ENCODE measurements at places on chromosomes 11 and 22. TPM values are rescaled to one million over a fixed set of nuclear protein-coding genes. Genes with fewer than 3 reads are reported as not detected.

DNA sequence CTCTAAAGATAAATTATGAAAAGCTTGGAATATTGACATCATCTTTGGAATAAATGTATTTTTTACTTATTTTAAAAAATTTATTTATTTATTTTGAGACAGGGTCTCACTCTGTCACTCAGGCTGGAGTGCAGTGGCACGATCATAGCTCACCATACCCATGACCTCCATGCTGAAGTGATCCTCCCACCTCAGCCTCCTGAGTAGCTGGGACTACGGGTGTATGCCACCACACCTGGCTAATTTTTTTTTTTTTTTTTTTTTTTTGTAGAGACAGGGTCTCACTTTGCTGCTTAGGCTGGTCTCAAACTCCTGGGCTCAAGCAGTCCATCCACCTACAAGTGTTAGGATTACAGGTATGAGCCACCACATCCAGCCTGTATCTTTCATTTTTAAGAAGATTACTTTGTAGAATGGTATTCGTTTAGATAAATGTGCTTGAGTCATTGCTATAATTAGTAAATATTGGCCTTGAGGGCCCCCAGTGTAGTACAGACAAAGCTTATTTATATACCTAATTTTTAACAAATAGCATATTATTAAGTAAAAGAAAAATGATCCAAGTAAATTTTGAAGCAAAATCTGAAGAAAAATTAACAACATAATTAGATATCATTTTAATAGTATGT, 8.5 kb downstream of the SWAP70 start:
- no peak for DNase-seq

DNA sequence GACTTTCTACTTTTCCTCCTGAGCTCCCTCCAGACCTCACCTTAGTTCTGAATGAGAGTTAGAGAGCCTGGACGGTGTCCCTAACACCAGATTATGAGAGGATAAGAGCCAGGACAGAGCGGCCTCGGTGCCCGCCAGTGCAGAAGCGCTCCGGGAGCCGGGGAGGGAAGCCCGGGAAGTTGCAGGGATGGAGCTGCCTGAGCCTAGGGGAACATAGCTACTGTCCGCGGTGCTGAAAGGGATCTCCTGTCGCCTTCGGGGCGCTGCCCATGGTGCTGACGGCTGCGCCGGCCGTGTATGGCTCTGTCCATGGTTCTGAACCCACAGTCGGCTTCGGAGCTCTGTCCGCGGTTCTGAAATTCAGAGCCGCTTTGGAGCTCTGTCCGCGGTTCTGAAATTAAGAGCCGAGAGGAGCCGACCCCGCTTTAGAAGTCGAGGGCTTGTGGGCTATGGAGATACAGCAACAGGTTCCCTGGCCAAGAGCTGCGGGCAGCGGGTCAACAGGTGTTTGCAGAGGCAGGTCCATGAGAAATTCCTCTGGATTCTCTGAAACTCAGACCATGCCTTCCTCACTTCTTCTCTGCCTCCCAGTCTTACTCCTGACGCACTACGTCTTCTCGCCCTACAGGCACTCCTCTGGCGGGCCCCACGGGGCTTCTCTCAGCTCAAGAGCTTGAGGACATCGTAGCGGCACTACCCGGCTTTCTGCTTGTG, 814 bp downstream of the NPAS4 start:
- peak; percentile 93 for DNase-seq

Gene NAV2
- 25.7 TPM for total RNA-seq

Gene ZBTB16
- 10.0 TPM for total RNA-seq

DNA sequence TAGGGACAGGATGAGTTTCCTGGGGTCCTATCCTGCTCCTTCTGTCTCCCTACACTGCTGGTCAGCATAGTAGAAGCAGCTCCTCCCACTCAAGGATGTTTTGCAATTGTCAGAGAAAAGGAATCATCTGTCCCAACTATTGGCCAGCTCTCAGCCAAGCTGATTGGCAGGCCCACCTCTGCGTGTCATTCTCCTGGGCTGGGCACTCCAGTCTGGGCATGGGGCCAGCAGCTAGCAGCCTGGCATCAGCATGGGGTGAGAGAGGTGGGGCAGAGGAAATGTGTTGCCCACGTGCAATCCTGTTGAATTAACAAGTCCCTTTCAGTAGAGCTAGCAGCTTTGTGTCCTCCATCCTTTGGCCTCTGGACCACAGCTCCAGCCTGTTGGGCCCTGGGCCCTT, 14.1 kb downstream of the ANKK1 start:
- DNase-seq = peak; percentile 44

Gene MRGPRD
- total RNA-seq = not detected

DNA sequence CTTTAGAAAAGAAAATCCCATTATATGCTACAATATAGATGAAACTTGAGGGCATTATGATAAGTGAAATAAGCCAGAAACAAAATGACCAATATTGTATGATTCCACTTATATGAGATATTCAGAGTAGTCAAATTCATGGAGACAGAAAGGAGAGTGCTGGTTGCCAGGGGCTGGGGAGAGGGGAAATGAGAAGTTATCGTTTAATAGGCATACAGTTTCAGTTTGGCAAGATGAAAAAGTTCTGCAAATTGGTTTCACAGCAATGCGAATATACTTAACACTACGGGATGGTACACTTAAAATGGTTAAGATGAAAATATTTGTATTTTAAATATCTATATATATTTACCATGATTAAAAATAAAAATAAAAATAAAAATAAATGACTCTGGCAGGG, 31.1 kb upstream of the RDX start:
- no peak for DNase-seq

DNA sequence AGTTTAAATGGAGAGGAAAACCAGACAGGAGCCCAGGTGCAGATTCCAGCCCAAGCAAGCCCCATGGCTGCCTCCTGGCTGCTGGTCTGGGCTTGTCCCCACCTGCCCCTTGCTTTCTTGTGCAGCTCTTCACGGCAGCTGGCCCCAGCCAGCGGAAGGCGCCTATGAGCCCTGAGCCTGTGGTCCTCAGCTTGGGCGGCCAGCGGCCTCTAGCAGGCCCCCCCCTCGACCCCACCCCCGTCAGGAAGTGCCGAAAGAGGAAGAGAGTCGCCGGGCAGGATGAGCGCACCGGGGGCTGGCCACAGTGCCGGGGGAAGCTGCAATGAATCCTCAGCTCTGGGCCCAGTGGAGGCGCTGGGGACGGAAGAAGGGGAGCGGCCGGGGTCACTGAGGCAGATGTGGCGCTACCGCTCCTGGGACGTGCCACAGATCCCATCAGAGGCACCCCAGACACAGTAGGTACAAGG, 2.1 kb upstream of the DGKZ start:
- peak; percentile 62 for DNase-seq

DNA sequence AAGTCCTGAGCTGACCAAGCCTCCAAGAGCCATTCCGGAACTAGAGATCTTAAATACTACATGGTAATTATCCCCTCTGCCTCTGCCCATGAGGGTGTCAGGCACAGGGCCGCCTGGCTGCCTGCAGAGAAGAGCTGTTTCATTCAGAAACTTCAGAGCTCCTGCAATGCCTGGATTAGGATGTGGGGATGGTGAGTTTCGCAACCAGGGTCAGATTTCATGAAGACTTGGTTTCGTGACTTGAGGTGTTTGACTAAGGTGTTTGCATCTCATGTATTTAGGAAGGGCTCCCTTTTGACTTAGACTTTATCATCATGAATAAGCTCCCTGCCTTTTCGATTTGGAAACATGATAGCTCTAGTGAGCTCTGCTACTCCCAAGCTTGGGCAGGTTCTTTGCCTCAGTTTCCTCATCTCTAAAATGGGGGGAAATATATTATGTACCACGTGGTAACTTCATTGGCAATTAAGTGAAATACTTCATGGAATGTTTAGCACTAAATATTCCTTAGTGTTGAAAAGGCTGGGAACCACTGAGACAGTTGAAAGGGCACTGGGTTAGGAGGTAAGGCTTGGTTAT, 9.1 kb downstream of the TIMP3 start:
- no peak for DNase-seq

Gene MYEOV
- total RNA-seq = 0.62 TPM

- no peak for DNase-seq
Observed at GRCh38 chr22:31173386-31174145, 13.6 kb downstream of the RNF185 start.

DNA sequence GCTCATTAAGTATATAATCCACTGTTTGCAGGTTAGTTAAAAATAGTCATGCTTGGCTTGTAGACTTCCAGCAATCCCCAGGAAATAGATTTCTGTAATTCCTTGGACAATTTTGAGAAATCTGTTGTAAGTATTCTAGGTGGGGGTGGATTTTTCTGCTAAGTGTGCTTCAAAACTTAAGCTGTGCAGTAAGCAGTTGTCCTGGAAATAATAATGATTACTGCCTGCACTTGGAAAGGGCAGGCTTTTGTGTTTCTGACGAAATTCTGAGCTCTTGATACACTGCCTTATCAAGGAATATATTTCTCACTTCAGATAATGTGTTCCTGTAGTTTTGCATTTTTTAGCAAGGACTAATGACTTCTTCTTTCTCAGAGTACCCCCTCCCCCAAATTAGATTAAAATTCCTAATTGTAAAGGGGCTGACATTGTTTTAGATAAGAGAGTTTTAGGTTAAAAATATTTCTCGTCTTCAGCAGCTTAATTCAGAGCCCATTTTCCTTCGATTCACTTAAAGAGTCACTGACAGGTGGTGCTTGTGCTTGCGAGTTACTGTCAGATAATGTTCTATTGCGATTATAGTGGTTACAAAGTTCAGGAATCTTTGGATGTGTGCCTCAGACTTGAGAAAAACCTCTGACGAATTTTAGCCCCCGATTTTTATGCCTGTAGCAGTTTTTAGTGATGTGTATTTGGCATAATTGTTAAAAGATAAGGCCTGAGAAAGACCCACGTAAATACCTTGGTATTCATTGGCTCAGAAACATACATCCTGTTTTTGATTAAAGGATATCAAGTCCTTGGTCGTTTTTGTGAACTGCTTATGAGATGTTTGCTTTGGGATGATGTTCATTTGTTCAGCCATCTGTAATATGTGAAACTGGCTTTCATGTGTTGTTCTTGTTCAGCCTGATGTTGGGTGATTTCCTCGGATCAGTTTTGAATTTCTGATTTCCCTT, 120.5 kb downstream of the HIPK3 start:
- no peak for DNase-seq

DNA sequence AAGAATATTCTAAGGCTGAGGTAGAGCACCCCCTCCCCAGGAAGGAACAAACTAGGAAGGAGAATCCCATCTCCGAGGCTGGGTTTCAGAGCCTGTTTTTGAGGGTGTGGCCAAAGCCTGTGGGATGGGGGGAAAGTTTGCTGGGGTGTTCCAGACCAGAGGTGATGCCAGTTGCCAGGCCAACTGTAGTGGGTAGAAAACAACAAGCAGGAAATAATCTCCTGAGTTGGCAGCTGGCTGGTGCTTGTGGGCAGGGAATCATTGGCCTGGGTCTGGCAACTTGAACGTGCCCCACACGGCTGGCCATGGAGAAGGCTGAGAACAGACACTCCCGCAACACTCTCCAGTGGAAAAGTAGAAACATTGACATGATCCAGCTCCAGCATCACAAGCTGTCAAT, 385.6 kb downstream of the ETS1 start:
- DNase-seq = no peak

Gene GGTLC2
- total RNA-seq = not detected

DNA sequence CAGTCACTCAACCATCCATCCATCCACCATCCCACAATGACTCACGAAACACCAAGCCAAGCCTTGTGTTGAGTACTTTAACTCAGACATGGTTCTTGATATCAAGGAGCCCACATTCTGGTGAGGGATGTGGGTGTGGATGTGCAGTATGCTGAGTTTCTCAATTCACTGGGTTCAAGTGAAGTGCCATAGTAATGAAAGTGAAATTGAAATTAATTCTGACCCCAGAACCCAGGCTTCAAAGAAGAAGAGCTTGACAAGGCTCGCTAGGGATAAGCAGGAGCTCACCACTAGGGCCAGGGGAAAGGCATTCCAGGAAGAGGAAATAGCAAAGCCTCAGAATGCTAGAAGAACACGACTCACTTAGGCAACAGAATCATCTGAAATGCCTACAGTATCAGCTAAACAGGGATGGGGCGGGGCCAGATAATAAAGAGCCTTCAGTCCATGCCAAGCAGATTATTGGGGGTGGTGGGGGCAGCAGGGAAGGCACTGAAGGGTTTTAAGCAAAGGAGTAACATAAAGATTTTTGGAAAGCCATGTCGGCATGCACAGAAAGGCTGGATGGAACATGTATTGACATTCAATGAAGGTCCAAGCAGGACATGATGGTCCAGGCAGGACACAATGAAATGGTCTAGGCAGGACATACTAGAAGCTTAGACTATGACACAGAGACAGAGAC, 37.2 kb downstream of the RTL6 start:
- DNase-seq = no peak
